Ammon's horn (tissue), 1 donor: ENCODE measurements at places on chromosomes 16 and 17.

DNA sequence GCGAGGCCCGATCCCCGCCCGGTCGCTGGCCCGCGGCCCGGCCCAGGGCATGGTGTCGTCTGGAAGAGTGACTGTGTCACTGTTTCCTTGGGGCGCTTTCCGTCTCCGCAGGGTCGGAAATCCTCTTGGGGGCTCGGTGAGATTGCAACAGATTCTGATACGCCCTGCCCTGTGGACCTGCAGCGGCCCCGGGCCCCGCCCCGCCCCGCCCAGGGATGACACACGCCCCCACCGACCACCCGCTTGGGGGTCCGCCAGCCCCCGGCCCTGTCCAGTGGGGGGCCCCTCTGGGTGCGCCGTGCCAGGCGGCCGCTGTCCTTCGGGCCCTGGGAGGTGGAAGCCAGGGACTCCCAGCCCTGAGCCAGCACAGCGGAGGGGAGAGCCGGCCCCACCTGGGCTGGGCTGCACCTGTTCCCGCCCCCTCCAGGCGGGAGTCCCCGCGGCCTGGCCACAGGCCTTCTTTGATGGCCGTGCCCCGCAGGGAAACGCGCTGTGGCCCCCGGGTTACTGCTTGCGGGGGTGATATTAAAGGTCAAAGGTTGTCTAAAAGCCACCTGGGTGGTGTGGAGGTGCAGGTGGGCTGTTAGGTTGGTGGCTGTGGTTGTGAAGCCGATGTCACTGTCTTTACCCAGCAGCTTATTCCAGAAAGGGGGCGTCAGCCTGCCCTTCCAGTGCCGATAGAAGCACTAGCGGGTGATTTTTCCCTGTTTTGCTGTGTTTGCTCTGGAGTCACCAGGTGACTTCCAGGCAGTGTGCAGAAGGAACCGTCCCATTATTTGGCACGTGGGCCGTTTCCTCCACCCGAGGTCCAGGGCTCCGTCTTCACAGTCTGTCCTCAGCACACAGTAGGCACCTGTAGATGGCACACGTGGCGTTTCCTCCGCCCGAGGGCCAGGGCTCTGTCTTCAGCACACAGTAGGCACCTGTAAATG, 752 bp downstream of the TBC1D24 start:
- DNase-seq, result no peak

DNA sequence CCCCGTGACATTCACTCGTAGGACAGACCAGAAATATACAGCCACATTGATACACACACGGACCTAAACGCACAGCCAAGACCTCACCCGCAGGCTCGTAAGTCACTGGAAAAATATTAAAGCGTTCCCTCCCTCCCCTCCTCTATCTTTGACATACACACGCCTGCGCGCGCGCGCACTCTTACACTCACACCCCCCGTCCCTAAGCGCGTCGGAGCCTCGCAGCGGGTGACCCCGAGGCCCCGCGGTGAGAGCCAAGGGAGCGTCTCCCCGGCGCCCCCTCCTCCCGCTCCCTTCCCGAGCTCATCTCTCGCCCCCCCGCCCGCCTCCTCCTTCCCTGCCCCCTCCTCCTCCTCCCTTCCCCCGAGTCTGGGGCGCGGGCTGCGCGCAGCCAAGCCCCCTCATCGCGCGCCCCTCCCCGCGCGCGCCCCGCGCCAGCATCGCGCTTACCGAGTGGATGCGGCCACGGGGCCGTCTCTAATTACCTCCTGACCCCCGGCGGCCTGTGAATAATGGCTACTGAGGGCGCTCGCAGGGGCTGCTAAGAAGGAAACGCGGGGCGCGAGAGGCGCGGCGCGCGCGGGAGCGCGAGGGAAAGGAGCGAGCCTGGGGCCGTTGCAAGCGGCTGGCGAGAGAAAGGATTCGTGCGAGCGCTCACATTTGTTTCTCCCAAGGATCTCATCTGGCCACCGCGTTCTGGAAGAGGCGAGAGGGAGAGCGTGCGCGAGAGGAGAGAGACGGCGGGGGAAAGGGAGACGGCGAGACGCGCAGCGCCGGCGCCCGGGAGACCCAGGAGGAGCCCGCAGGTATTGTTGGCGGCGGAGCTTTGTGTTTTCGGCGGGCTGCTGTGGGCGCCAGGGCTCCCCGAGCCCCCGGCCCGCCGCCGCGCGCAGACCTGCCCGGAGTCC, 42.4 kb downstream of the RAI1 start:
- DNase-seq, result peak; percentile 68

GRCh38 chr16:21279501-21279900, 1.4 kb upstream of the CRYM start:
- no peak for DNase-seq

DNA sequence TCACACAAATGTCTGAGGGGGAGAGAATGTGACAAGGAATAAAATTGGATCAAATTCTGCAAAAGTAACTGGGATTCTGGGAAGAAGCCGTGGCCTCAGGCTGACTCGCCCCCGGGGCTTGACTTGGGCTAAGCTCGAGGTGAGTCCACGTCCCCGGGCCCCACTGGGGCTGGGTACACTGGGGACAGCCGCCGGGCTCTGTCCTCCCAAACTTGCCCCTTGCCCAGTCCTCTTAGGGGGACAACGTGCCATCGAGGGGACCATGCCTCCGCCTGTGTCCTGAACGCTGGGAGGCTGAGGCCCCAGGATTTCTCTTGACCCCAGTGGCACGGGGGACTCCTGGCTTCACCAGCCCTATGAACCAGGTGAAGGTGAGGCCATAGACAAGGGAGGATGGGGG, 21.1 kb downstream of the DOC2B start:
- no peak for DNase-seq

DNA sequence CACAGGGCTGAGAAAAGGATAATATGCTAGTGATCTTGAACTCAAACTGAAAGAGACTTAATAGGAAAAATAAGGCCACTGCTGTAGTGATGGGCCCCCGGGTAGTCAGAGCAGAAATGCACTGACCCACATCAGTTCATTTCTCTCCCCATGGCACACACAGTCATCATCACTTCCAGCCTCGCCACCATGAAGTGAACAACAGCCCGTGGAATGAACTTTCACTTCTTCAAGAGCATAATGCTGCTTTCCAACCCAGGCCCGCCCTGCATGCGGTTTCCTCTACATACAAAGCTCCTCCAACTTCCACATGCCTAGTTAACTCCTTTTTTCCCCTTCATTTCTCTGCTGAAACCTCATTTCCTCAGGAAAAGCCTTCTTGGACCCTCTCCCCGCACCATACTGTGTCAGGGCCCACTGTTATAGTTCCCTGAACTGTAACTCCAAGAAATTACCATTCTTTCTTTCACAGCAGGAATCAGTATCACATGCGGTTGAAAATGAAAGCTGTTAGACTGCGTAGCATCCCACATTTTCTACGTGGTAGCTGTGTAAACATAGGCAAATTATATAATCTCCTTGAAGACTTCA, 65.8 kb upstream of the SMIM36 start:
- DNase-seq, result peak; percentile 61

- peak; percentile 48 for DNase-seq
These were observed 51.4 kb downstream of the WSB1 start for GRCh38 chr17:27345141-27345904.

DNA sequence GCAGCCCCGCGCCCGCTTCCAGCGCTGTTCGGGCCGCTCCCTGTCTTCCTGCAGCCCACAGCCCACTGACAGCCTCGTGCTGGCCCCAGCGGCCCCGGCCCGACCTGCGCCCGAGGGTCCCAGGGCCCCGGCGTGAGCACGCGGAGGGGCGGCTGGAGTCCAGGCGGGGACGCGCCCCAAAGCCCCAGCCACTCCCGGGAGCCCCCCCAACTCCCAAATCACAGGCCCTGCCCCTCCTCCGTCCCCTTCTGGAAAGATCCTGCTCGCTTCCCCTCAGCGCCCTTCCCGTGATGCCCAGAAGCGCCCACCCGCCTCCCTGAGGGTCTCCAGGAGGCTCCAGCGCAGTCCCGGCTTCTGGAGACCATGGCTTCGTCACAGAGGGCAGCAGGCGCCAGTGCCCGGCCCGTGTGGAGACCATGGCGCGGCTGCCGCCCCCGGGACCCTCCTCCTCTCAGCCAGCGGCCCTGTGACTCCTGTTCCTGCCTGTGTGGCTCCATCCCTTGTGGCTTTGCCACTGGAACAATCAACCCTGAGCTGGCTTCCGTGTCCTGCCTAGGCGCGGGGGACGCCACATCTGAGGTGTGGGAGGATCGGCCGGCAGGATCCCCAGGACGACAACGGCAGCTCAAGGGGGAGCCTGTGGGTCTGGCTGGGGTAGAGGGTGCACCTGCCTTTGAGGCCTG, 3.9 kb downstream of the UTS2R start:
- DNase-seq, result no peak

GRCh38 chr16:2154533-2155090, 970 bp upstream of the TRAF7 start:
- no peak for DNase-seq

- no peak for DNase-seq
These were observed 9.0 kb downstream of the NTAN1 start for GRCh38 chr16:15046692-15047376.

DNA sequence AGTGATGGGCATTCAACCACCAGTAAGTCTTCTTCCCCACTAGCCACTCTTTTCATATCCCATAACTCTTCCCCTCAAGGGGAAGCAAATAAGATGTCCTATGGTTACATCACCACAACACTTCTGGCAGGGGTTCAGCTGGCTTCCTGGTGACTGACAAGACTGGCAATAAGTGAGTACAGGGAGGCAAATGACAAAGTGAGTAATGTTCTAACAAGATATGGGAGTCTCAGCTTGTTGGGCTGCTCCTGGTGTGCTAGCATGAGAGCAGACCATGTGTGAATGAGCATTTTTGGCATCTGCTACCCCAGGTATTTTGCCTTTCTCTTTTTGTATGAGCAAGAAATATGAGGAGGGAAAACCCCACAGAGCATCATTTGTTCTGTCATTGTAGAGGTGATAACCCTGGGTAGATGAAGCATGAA, 9.9 kb downstream of the TMIGD1 start:
- no peak for DNase-seq

DNA sequence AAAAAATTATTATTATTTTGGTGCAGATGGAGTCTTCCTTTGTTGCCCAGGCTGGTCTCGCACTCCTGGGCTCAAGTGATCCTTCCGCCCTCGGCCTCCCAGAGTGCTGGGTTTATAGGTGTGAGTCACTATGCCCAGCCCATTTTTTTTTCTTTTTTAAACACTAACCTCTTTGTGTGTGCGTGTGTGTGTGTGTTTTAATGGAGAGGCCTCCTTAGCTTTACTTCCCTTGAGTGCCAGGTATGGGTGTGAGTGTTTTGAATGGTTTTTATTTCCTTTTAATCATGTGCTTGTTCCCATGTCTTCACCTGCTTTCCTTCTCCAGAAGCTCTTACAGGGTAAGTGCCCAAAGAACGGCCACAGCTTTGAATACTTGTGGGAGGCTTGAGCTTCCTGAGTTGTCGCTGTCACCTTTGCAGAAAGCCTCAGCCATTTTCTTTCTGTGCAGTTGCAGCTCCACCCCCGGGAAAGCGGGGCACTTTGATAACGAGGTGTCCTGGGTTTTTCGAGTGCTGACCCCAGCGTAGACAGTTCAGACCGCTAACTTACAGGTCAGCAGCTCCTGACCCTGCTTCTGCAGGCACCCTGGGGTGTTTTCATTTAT, 22.6 kb downstream of the AKAP1 start:
- no peak for DNase-seq

GRCh38 chr17:81912441-81913309, 1.5 kb upstream of the PCYT2 start:
- DNase-seq, result no peak

GRCh38 chr16:57289391-57290257, 5.2 kb upstream of the PLLP start:
- DNase-seq, result peak; percentile 56

GRCh38 chr16:48704710-48705109, 94.7 kb upstream of the N4BP1 start:
- no peak for DNase-seq

GRCh38 chr17:15233022-15233805, 31.9 kb downstream of the PMP22 start:
- DNase-seq, result peak; percentile 65

DNA sequence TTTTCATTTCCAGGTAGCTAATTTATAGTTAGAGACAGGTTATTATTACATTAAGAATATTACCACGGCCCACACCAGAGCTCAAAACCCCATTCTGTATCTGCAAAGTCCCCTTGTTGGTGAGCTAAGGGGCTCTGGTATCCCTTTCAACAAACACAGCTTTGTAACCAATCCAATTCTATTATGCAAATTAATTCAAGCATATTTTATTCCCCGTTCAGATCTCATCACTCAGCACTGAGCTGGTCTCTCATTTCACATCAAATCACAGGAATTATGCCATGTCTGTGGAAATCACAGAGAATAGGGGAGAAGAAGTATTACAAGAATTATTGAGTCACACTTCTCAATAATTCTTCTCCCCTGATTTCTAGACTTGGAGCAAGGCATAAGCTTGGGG, 111.7 kb downstream of the CDH11 start:
- DNase-seq, result peak; percentile 51

DNA sequence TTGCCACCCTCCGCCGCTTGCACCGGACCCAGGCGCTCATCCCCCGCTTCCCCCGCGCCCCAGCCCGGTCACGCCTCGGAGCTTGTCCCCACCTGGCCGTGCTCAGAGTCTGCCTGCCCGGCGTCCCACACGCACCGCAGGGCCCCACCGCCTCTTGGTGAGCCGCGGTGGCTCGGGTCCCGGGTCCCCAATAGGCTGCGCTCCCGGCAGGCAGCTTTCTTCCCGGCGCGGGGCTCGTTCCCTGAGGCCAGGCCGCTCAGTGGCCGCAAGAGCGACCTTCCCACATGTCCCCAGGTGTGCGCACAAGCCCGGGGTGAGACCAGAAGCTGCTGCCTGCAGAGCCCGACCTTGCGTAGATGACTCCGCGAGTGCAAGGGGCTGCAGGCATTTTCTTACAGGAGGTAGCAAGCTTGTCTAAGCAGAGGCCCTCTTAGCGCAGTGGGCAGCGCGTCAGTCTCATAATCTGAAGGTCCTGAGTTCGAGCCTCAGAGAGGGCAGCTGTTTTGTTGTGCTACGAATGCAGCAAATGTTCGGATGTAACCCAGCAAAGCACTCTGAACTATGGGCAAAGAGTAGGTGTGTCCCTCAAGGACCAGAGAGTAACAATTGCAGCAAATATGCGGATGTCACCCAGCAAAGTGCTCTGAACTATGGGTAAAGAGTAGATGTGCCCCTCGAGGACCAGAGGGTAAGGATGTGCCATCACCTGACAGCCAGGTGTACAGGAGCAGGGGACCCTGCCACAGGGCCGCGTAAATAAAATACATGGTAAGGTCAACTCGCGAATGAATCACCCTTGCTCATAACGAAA, 15.6 kb downstream of the TLE7 start:
- DNase-seq, result peak; percentile 26

- no peak for DNase-seq
These were observed 17.2 kb downstream of the NUDT7 start for GRCh38 chr16:77739559-77739892.

DNA sequence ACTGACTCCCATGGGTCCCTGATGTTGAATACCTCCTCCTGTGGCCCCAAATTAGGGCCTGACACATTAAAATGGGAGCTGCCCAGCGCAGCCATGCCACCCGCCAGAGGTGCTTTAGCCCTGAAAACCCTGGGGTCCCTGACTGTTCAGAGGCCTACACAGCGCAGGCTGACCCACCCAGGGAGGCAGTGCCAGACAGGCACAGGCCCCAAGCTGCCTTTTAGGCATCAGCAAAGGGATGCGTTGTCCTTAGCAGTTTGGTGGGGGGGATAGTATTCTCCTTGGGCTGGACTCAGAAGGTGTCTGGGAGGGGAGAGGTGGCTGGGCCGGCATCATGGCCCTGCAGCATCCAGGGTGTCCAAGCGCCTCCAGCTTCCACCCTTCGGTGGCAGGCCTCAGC, 1.4 kb downstream of the RAPGEFL1 start:
- no peak for DNase-seq

GRCh38 chr17:48426019-48426665, 3.9 kb downstream of the SKAP1 start:
- no peak for DNase-seq
